ENCODE measurements at places on chromosomes 2 and 18. TPM values are rescaled to one million over a fixed set of nuclear protein-coding genes. Genes with fewer than 3 reads are reported as not detected.

CLEC4F gene
- total RNA-seq, result not detected

CXCR1 gene
- total RNA-seq, result not detected

DNA sequence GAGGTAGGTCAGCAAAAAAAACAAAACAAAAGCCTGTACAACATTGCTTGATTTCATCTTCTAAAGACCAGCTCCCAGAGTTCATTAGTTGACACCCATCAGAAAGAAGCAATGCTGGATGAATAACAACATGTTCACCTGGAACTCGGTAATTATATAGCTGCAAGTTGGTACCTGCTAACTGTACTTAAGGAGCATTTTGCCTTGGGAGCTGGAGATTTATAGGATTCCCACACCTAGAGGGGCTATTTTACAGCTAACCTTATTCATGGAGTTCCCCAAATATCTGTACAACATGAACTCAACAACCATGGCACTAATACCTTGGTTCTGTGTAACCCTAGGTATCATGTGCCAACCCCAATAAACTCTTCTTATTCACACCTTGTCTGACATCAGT is 281.1 kb upstream of the NCKAP5 start:
- DNase-seq, result no peak

- DNase-seq, result no peak
Measured at GRCh38 chr18:45793264-45793965, 32.1 kb upstream of the SIGLEC15 start.

GRCh38 chr18:62537042-62537894 is 14.4 kb downstream of the ZCCHC2 start:
- DNase-seq, result no peak

DNA sequence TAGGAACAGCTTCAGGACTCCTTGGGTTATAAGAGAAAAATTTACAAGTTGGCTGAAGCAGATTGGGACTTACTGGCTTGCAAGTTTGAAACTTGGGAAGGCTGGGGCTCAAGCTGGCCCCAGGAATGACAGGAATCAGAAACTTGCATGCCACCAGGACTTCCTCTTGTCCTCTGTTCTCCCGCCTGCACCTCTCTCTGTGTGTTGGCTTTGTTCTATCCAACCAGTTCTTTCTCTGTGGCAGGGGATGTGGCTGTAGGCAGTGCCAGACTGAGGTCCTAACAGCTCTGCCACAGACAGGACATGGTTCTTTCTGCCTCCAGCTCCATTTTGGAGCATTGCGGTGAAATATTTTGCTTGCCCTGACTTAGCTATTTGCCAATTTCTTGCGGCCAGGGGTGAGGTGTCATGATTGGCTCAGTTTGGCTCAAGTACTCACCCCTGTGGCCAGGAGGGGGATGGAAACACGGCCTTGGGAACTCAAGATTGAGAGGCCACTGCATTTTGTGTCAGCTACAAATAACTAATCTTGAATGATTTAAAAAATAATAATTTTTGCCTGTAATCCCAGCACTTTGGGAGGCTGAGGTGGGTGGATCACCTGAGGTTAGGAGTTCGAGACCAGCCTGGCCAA is 48.9 kb downstream of the MEP1B start:
- DNase-seq, result no peak

GRCh38 chr2:102420290-102420689 is 2.7 kb upstream of the IL18RAP start:
- DNase-seq, result no peak

DNA sequence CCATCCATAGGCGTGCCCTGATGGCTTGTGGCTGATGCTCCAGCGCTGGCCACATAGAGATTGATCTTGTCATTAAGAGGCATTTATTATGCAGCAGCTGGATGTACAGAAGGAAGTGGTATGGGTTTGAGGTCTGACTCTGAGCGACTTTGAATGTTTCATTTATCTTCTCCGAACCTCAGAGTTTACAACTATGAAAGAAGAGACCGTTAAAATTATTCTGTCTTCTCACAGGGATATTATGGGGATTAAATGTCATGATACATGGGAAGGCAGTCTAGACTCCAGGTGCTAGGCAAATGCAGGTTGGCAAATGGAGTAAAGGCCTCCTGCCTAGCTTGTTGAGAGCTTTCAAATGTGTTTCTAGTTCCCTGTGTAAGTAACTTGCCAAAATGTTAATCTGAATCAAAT is 30.3 kb downstream of the MOGAT1 start:
- DNase-seq, result no peak

GRCh38 chr2:127453392-127454171 is 35.4 kb downstream of the PROC start:
- DNase-seq, result no peak

DNA sequence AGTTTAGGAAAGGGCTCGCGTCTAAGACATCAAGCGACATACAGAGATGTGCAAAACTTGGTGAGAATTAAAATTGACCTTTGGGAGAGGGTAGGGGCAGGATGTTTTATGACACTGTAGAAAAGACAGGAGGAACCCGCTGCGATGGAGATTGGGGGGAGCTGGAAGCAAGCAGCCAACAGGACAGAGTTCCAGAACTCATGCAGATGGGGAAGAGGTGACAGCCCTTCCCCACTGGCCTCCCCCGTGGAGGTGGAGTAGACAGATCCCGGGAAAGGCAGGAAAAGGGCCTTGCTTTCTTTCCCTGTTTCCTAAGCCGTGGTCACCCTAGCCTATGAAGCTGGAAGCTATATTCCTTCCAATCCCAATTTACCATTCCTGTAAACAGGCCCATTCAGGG is 39.1 kb downstream of the ANO7 start:
- DNase-seq, result no peak

DNA sequence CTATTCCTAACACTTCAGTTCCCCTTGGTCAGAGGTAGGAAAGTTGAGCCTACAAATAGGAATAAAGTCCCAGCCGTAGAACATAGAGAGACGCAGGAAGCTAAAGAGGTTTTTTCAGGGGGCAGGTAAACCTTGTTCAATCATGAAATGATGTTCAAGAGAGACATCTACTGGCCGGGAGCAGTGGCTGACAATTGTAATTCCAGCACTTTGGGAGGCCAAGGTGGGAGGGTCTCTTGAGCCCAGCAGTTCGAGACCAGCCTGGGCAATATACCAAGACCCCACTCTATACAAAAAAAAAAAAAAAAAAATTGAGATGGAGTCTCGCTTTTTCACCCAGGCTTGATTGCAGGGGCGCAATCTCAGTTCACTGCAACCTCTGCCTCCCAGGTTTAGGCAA is 66.7 kb upstream of the DNAJC10 start:
- no peak for DNase-seq

DNA sequence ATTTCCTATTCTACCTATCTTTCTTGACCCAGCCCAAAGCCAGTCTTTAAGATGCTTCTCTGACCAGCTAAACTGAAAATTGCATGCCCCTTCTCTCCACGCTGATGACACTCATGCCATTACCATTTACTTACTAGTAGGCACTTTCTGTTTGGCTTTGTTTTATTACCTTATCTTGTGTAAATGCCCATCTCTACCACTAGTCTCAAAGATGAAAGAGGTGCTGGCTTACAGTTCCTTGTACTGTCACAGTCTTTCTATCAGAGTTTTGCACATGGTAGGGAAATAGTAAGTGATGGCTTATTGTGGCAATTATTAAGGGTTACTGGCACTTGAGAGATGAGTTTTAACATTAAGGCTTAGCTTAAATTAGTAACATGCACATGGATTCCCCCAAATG is 352.1 kb downstream of the RBM43 start:
- no peak for DNase-seq

DNA sequence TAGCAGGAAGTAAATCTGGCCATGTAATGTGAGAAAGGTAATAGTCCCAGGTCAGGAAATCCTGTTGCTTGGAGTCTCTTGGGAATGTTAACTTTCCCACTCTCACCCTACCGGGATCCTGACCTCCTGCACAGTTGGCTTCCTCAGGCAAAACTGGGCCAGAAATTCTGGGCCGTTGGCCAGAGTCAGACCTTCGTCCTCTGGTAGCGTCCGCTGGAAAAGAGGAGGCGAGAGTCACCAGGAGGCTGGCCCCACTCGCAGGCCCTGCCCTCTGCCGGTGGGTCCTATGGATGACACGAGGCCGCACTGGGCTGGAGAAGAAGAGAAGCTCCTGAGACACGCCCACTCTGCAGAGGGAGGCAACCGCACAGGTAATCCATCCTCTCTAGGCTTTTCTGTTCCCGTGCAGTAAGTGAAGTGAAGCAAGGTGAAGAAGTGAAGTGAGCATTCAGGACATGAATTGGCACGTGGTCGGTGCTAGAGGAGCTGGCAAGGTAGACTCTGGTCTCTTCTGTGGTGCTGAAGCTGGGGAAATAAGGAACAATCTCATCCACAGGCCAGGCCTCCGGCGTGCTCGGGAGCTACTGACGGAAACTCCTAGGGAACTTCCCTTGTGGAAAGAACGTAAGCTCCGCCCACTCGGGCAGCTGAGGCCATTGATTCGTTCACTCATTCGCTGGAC is 182.7 kb upstream of the GLI2 start:
- DNase-seq, result peak; percentile 6

DNA sequence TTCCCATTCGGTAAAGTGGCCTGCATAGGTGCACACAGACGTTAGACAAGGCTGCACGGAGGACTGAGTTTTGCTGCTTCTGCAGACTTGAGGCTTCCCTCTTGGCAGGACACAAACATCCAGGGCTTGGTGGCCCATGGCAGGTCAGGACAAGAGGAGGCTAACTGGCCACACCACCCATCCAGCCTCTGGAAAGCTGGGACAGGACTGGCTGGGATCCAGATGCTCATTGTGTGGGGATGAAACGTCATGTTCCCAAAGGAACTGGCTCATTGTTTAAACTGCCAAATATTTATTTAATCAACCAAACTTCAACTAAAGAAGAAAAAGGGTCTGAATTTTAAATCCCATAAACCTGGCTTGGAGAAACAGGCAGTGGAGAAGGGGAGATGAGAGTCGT is 239.1 kb upstream of the EPAS1 start:
- no peak for DNase-seq

Measured in CD4-positive, alpha-beta T cell (primary cell).